ENCODE measurements at places on chromosomes 3 and 15.
A peak's percentile ranks its signal among the peaks of the same experiment; 100 is the strongest.

GRCh38 chr3:184117636-184118035, 17.5 kb upstream of the EIF2B5 start:
- H3K27ac ChIP-seq: no peak overlapping the region
- no peak overlapping the region for H3K4me3 ChIP-seq
- no peaks in the 10 kb centered on the region for H3K36me3 ChIP-seq
- H3K27me3 ChIP-seq: peaks cover 7% of the 10 kb centered on the region

- H3K27ac ChIP-seq: no peak overlapping the region
- no peaks in the 10 kb centered on the region for H3K36me3 ChIP-seq
- peak; percentile 6 for DNase-seq
- peaks cover 11% of the 10 kb centered on the region for H3K27me3 ChIP-seq
- H3K4me3 ChIP-seq: peak overlapping the region; percentile 8
These were observed 2.5 kb upstream of the GPR176 start for GRCh38 chr15:39922462-39923092.

GRCh38 chr3:52353291-52353855, 37.3 kb downstream of the DNAH1 start:
- no peak overlapping the region for H3K27ac ChIP-seq
- H3K36me3 ChIP-seq: peaks cover 18% of the 10 kb centered on the region
- no peak for DNase-seq
- no peaks in the 10 kb centered on the region for H3K27me3 ChIP-seq
- H3K4me3 ChIP-seq: no peak overlapping the region

DNA sequence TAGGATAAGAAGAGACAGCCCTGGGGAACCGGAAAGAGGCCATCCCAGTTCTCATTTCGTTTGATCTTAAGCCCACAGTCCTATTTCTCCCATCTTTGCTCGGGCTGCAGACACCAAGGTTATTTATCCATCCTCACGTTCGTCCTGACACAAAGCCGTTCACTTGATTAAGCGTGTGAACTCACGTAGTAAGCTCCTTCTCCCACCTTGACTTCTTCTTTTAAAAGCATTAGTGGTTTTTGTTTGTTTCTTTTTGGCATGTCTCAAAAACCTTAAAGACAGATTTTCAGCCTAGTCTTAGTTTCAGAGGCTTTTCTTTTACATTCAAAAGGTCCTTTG, 70.9 kb downstream of the TGFBR2 start:
- DNase-seq: no peak
- H3K27me3 ChIP-seq: no peaks in the 10 kb centered on the region
- no peak overlapping the region for H3K27ac ChIP-seq

- H3K27me3 ChIP-seq: peaks cover 4% of the 10 kb centered on the region
- no peaks in the 10 kb centered on the region for H3K36me3 ChIP-seq
- H3K27ac ChIP-seq: peak overlapping the region; percentile 93
- DNase-seq: peak; percentile 52
These were observed 9.1 kb upstream of the GNAI2 start for GRCh38 chr3:50226888-50227389.

Measured in stimulated activated naive B cell treated with anti-CD40 and anti-IgM and Interleukin-4, amounts not matched to agents 10 μg/mL and 1 μg/mL and 100 μg/mL, for 72 hours (primary cell).